CD4-positive, alpha-beta T cell treated with Interleukin-4 for 1 hour (primary cell): ENCODE measurements at places on chromosomes 1 and 21.
A peak's percentile ranks its signal among the peaks of the same experiment; 100 is the strongest.

GRCh38 chr1:24203404-24203803, 16.3 kb upstream of the IFNLR1 start:
- DNase-seq = peak; percentile 35

- DNase-seq = no peak
Measured at GRCh38 chr1:31191281-31191680, 48.4 kb downstream of the NKAIN1 start.

DNA sequence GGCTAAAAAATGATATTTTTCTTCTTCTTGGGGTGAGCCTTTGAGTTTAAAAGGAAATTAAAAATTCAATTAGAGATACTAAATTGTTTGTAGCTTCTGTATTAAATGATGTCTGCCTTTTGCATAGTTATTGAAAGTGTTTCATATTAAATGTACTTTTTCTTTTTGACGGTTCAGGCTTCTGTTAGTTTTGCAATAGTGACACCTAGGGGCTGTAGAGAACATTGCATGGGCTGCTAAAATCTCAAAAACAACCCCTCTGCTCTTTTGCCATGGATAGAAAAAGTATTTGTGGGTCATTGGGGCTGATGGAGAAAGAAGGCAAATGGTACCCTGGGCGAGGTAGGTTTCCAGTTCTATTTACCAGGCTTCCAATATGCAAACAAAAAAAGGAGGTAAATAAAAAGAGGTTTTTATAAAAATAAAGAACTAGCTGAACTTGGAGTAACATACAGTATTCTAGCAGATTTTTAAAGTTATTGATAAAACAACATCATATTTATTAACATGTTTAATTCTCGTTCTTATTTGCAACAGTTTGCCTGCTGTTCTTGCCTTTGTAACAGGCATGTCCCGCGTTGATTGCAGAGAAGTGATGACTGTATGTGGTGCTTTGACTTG, 115.4 kb upstream of the HOOK1 start:
- DNase-seq = peak; percentile 62

DNA sequence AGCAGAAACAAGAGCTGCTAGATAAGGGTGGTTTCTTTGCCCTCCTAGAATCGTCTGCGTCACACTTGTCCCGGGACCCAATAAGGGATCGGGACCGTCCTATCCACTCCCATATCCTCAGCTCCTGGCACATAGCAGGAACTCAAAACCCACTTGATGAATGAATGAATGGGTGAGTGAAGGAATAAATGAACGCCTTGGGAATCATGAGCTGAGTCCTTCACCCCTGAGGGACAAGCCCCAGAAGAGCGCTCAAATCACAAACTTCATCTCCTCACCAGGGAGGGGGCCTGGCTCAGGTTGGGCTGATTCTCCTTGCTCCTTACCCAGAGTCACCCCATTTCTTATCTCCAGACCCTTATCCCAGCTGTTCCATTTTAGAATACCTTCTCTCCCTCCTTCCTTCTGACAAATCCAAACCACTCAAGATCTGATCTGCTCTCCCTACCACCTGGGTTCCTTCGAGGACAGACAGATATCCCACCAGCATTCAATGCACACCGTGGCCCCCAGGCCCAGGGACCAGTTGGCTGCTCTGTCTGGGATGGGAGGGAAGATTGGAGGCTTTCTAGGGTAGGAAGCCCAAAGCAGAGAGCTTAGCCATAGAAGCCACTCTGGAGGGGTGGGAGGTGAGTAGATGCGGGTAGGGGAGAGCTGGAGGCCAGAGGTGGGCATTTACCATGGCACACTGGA, 643 bp upstream of the MOB3C start:
- no peak for DNase-seq

GRCh38 chr1:177703888-177704446, 265.9 kb downstream of the SEC16B start:
- no peak for DNase-seq
